ENCODE measurements at places on chromosomes 13 and 19. TPM values are rescaled to one million over a fixed set of nuclear protein-coding genes. Genes with fewer than 3 reads are reported as not detected.

DNA sequence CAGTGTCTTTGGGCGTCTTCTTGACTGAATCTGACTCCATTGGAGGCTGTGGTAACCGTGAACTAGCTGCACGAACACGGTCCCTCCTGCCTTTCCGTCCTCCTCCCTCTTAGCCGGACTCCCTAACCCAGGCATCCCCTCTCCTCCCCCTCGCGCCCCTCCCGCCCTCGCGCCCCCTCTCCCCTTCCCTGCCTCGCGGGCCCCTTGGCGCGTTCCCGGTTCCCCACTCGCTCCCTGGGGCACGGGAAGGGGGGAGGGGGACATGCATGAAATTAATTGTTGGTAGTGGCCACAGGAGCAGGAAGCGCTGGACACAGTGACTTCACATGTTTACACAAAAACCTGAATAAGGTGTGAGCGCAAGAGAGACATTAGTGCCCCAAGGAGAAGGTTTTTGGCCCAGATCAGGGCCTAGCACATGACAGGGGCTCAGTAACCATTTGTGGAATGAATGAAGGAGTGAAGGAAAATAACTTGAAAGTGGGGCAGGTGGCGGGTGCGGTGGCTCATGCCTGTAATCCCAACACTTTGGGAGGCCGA is 279 bp downstream of the DMRTC2 start:
- no peak for DNase-seq

DNA sequence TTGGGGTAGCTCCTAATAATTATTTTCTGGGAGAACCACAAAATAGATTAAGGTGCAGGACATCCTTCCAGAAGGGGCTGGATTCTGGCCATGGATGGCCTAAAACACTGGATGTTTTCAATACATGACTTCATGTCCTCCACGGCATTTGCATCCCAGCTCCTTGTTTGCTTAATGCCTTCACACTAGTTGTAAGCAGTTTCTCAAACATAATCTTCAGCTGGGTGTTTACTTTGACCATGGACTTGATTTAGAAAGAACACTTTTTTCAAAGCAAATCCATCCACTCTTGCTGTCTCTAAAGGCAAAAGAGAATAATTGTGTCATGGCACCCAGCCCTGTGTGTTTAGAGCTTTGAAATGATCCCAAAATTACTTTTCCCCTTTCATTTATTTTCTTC is 82.5 kb upstream of the GSX1 start:
- DNase-seq = no peak

DNA sequence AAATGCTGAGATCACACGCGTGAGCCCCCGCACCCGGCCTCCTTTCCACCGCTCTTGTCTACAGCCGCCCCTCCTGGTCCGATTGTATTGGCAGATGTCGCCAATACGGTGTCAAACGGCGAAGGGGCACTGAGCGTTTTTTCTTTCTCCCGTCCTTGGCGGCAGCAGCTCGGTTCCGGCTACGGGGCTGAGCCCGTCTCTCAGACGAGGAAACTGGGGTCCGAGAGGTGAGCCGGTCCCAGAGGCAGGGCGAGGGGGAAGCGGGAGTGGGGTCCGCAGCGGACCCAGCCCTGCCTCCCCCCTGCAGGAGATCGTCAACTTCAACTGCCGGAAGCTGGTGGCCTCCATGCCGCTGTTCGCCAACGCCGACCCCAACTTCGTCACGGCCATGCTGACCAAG is 20.4 kb downstream of the POLRMT start:
- DNase-seq = no peak

DNA sequence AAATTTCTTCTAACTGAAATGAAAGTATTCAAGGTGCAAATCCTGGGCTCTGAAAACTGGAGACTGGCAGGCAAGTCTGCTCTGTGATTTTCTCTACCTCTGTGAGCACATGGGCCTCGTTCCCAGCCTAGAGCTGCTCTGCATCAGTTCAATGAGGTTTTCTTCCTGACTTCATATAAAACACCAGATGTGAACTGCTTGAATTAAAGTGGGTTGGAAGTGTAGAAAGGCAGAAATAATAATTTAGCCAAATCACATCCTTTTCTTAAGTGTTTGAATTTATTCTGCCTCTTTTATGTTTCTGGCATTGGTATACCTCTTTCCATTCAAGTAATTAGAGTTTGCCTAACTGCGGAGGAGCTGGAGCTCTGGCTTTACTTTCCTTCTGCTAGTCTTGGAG is 540.8 kb downstream of the OLFM4 start:
- no peak for DNase-seq

The ACTMAP gene
- total RNA-seq = 5.7 TPM

All from right cardiac atrium (tissue), 5 donors.